ENCODE measurements at places on chromosomes 6 and 20. TPM values are rescaled to one million over a fixed set of nuclear protein-coding genes. Genes with fewer than 3 reads are reported as not detected.

The LY6G5C gene
- total RNA-seq = 1.8 TPM

The GNMT gene
- total RNA-seq = not detected

The ENPP1 gene
- 0.31 TPM for total RNA-seq

The FABP7 gene
- total RNA-seq = not detected

The ANKRD66 gene
- not detected for total RNA-seq
